ENCODE measurements at places on chromosomes 5 and 9. TPM values are rescaled to one million over a fixed set of nuclear protein-coding genes. Genes with fewer than 3 reads are reported as not detected.

Gene PAPPA
- not detected for polyA plus RNA-seq

Gene COL27A1
- polyA plus RNA-seq = 0.16 TPM

Gene SH3PXD2B
- polyA plus RNA-seq = not detected

Gene RIMOC1
- polyA plus RNA-seq = 6.4 TPM

Gene FOXI1
- polyA plus RNA-seq = not detected

Gene CAMK4
- 2.6 TPM for polyA plus RNA-seq

Gene RBM22
- polyA plus RNA-seq = 101 TPM

DNA sequence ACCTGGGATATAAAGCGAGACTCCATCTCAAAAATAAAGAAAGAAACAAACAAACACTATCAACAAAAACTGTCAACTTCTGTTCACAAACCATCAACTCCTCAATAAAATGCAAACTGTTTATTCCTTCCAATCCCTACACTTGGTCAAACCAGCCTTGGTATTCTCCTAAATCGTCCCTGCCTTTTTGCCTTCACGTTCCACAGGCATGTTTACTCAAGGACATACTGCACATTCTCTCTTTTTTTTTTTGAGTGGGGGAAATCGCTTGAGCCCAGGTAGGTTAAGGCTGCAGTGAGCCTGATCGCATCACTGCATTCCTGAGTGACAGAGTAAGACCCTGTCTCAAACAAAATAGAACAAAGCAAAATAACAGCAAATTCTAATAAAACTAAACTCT, 13.0 kb downstream of the UBAP2 start:
- no peak for DNase-seq

DNA sequence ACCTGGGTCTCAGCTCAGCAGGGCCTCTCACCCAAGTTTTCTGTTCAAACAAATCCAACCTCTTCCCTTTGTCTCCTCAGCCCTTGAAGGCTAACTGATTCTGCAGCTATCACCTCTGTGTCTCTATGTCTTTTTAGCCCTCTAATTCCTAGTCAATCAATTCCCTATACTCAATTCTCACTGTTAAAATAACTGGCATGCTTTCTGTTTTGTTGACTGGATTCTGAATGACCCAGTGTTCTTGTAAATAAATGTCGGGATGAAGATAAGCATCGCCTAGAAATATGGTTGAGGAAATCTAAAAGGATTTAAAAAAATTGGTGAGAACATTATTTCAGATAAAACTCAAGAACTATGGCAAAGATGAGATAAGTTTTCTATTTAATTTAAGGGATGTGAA, 210.2 kb downstream of the ICE1 start:
- DNase-seq = no peak

DNA sequence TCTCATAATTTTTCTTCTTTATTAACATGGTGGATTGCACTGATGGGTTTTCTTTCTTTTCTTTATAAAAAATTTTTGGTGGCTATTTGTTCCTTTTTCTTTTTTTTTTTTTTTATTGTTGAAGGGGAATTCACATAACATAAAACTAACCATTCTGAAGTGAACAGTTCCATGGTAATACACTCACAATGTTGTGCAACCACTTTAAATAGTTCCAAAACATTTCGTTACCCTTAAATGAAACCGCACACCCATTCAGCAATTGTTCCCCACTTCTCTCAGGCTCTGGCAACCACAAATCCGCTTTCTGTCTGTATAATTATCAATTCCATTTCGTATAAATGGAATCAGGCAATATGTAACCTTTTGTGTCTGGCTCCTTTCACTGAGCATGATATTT, 11.7 kb upstream of the SETX start:
- no peak for DNase-seq

GRCh38 chr5:153767221-153768188, 271.2 kb downstream of the FAM114A2 start:
- no peak for DNase-seq

- DNase-seq = peak; percentile 65
Measured at GRCh38 chr5:111223787-111224560, at the start of gene CAMK4. Gene CAMK4 (plus strand): TSS chr5:111224384. CDS start chr5:111224484, 100 bp downstream.

- no peak for DNase-seq
Measured at GRCh38 chr9:131776036-131776435, 36.2 kb upstream of the RAPGEF1 start.

DNA sequence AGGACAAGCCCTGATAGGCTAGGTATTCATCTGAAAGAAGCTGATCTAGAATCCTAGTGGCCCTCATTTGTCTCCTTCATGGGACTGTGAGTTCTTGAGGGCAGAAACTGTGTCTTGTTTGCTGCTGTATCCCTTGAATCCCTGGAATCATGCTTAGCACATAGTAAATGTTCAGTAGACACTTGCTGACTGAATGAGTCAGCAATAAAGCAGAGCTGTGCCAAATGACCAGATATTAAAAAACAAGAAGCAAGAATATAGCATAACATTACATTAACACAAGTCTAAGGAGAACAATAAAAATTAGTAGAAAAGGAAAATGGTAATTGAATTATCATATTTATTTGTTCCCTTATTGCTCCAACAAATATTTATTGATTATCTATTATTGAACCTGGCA, 420.5 kb downstream of the ZSWIM6 start:
- no peak for DNase-seq

All from B cell (primary cell).